ENCODE measurements at places on chromosomes 13 and 19.

DNA sequence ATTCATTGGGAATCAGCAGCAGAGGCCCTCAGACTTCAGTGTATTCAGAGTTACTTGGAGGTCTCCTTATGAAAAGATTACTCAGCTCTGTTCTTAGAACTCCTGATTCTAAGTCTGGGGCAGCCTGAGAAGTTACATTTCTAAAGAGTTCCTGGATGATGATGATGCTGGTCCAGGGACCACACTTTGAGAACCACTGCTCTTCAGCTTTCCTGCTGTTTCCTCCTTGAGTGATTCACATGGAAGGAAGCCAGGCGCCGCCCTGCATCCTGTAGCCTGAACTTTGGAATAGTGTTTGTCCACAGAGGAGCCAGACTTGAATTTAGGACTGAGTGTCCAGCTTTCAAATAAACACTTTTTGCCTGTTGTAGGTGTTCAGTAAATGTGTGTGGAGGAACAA is 2.9 kb downstream of the CEBPG start:
- DNase-seq = no peak

GRCh38 chr19:34325981-34326787 is 38.8 kb upstream of the GPI start:
- DNase-seq = no peak

DNA sequence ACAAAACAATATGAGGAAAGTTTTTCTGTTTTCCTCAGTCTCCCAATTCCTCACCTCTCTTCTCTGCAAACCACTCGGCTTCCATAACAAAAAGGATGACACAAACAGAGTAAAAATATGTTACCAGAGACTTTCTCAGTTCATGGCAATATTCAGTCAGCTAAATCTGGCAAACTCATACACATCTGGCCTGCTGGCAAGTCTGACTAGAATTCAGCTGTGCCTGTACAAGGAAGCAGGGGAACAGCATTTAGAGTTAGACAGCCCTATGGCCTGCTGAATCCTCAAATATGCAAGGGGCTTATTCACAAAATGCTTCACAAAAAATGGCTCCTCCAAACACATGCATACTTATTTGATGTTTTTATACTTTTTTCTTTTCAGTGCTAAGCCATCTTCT is 227.8 kb downstream of the ENOX1 start:
- DNase-seq = no peak

- no peak for DNase-seq
Observed at GRCh38 chr13:66576381-66576780, 653.8 kb downstream of the PCDH9 start.

- no peak for DNase-seq
Observed at GRCh38 chr19:55147545-55148251, 1.3 kb downstream of the TNNT1 start.
